ENCODE measurements at places on chromosomes 1 and 21. TPM values are rescaled to one million over a fixed set of nuclear protein-coding genes. Genes with fewer than 3 reads are reported as not detected.

The ZNF362 gene
- 29.7 TPM for total RNA-seq

The DPM3 gene
- 143 TPM for total RNA-seq

The AK2 gene
- total RNA-seq = 131 TPM

- peak; percentile 50 for ATAC-seq
Measured at GRCh38 chr1:113073479-113073950, 517 bp downstream of the LRIG2 start.

DNA sequence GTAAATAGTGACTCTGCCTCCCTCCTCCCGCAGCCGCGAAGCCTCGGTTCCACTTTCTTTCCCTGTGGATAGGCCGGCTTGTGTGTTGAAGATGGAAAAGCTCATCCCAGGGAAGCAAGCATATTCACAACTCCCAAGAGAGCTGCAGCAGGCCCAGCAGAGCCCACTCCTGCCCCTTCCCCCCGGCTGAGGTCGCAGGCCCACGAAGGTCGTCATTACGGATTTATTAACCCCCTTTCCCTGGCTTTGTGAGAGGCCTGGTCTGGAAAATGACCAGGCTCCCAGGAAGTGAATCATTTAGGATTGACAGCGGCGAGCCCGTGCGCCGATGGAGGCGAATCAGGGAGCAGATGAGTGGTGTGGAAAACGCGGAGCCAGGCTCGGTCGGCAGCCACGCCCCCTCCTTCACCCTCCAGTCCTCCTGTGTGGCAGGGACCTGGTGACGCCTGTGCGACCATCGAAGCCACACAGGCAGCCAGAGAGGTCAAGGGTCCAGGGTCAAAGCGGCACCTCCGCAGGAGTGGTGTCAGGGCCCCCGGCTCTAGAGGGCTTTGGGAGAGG lies 93.4 kb downstream of the PRDM16 start:
- no peak for ATAC-seq

The HHAT gene
- total RNA-seq = 4.8 TPM
